GM10248 (cell line): ENCODE measurements at places on chromosomes 11 and 22.
A peak's percentile ranks its signal among the peaks of the same experiment; 100 is the strongest.

DNA sequence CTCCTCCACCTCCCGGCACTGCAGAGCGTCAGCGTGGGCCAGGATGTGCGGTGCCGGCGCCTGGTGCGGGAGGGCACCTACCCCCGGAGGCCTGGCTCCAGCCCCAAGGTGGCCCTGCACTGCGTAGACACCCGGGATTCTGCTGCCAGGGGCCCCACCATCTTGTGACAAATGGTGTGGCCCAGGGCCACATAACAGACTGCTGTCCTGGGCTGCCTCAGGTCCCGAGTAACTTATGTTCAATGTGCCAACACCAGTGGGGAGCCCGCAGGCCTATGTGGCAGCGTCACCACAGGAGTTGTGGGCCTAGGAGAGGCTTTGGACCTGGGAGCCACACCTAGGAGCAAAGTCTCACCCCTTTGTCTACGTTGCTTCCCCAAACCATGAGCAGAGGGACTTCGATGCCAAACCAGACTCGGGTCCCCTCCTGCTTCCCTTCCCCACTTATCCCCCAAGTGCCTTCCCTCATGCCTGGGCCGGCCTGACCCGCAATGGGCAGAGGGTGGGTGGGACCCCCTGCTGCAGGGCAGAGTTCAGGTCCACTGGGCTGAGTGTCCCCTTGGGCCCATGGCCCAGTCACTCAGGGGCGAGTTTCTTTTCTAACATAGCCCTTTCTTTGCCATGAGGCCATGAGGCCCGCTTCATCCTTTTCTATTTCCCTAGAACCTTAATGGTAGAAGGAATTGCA lies 13.5 kb downstream of the TSKU start:
- DNase-seq = peak; percentile 15

DNA sequence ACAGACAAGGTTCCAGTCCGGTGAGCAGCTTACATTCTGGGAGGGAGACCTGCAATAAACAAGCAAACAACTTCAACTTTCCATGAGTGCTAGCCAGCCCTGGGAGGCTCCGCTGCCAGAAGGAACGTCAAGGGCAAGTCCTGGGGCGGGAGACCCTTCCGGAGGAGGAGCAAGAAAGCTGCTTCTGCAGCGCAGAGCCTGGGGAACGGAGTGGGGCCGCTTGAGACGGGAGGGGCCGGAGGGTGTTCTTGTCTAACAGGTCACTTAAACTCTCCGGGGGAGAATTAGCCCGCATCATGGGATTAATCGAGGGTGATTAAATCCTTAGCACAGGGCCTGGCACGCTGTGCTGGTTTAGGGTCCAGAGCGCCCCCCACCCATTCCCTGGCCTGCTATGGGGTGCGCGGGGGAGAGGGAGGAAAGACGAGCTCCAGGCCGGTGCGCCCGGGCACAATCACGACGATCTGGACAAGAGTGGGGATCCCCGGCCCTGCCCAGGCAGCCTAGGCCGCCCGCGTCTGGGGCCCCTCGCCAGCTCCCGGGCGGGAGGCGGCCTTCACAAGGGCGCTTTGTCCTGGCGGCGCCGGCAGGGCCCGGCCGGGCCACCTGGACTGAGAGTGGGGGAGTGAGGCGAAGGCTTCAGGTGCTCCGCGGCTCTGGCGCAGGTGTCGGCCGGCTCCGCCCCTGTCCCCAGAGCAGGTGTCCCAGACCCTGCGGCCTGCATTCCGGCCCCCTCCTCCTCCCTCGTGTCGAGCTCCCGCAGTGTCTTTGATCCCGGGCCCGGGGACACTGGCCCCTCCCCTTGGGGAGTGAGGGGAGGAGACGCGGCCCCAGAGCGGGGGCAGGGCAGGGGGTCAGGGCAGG lies 663 bp upstream of the LARGE2 start:
- no peak for DNase-seq

DNA sequence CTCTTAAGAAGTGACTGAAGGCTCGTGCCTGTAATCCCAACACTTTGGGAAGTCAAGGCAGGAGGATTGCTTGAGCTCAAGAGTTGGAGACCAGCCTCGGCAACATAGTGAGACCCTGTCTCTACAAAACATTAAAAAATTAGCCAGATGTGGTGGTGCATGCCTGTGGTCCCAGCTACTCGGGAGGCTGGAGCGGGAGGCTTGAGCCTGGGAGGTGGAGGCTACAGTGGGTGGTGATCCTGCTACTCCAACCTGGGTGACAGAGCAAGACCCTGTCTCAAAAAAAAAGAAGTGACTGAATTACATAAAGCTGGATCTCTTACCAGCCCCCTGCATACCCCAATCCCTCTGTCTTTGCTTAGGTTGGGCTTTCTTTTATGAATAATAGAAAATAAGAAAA lies 58.1 kb downstream of the C22orf31 start:
- DNase-seq = no peak

GRCh38 chr11:95148406-95148805 lies 58.8 kb downstream of the ENDOD1 start:
- no peak for DNase-seq

DNA sequence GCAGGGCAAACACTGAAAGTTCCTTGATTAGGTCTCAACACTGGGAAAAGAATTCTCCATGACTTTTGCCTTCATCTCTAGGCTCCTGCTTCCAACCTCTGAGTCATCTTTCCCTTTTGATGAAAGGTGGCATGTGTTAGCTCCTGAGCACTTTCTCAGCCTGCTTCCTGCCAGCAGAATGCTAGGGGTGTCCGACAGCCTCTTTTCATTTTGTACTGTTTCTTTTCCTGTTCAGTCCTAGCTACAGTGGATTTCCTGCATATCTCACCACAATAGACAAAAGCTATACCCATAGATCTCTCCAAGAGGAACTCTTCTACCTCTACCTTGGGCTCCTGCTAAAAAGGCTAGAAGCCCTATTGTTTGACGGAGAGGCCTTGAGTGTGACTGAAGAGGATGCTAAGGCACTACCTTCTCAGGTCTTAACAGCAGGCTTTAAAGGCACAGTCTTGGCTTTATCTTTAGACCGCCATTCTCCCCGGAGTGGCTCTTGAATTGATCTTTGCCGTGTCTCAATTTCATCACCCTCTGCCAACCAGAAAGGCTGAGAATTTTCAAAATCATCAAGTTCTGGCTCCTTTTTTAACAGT lies 145.5 kb downstream of the RBFOX2 start:
- no peak for DNase-seq

DNA sequence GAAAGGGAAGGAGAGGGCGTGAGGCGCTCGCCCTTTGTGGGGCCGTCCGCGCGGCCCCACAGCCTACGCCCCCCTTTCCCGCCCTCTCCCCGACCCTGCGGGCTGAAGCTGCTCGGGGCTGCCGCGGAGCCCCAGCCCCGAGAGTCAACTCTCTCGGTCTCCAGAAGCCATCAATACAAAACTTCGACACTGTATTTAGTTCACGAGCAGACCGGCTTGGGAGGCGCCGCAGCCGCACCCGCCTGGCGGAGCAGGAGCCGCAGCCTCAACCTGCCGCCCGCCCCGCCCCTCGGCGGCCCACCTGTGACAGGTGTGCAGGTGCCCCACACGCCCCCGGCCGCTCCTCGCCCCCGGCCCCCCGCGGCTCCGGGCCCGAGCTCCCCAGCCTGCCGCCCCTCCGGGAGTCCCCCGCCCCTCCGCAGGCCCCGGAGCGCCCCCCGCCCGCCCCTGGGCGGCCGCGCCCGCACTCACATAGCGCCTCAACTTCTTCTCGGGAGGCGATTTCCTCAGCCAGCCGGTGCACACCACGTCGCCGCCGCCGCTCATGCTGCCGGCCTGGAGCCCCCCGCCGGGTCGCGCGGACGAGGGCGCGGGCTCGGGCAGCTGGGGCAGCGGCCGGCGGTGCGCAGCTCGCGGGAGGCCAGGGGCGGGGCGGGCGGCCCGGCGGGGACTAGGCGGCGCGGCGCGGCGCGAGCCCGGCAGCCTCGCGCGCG lies at the start of gene GAB2:
Gene GAB2 (minus strand): TSS at position 646 of the 713 bp plus-strand sequence. CDS start 100 bp downstream, at position 546.
- DNase-seq = no peak

GRCh38 chr11:120985718-120986569 lies 38.0 kb upstream of the TBCEL start:
- peak; percentile 30 for DNase-seq

DNA sequence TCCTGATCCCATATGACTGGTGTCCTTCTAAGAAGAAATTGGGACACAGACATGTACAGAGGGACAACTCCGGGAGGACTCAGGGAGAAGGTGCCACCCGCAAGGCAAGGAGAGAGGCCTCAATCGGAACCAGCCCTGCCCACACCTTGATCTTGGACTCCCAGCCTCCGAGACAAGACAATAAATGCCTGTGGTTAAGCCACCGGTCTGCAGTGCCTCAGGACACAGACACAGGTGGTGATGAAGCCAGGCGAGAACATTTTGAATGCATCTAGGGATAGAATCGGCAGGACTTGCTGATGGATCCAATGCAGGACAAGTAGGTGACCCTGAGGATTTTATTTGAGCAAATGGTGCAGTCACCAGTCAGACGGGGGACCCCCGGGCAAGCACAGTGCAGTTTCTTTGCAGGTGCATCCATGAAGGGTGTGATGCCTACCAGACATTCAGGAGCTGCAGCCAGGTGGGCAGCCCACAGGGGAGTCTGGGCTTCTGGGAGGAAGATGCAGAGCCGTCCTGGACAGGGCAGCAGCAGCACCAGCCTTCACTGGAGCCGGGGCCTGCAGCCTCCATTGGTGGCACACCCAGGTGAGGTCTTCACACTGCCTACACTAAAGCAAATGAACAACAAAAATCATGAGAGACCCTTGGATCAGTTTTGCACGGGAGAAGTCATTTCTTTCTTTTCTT lies 20.2 kb upstream of the SEPTIN5 start:
- no peak for DNase-seq

DNA sequence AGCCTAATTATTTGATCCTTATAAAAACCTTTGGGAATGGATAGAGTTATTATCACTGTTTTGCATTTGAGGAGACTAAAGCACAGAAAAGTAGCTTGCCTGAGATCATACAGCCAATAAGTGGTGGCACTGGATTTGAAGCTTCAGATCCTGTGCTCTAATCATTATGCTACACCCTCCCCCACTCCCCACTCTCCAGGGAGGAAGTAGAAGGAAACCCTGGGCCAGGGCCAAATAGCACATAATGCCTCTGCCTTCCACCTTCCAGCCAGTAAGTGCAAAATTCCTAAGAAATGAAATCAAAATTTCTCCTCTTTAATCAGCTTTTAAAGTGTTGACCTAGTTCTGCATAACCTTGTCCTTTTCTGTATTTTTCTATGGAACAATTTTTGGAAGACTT lies 61.6 kb downstream of the SIK2 start:
- no peak for DNase-seq

DNA sequence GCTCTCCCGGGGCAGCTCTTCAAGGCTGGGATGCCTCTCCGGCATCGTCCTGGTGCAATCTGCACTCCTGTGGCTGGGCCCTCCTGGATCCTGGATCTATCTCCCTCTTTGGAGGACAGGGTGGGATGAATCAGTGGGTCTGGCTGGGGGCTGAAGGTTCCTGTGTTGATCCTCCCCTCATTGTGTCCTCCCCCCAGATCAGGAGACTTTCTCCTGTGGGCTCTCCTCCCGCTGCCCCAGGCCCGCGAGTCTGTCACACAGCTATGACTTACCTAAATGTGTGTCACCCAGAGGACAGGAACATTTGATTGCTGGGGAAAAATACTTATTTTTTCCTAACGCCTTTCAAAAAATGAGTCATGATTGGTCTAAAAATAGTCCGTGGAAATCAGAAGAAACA lies 106.8 kb upstream of the NECTIN1 start:
- no peak for DNase-seq

- DNase-seq = no peak
These were observed 1.3 kb downstream of the ESAM start for GRCh38 chr11:124760806-124761205.

DNA sequence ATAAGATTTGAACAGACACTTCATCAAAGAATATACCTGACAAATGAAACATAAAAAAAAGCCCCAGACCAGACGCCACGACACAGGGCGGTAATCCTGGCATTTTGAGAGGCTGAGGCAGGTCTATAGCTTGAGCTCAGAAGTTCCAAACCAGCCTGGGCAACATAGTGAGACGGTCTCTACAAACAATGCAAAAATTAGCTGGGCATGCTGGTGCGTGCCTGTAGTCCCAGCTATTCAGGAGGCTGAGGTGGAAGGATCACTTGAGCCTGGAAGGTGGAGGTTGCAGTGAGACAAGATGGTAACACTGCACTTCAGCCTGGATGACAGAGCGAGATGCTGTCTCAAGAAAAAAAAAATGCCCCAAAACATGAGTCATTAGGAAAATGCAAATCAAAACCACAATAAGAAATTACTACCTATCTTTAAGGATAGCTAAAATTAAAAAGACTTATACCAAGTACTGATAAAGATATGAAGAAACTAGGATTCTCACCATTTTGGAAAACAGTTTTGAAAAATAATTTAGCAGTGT lies 91.7 kb upstream of the GRAMD1B start:
- DNase-seq = no peak

- no peak for DNase-seq
These were observed 6.5 kb upstream of the RASD2 start for GRCh38 chr22:35534091-35534490.

DNA sequence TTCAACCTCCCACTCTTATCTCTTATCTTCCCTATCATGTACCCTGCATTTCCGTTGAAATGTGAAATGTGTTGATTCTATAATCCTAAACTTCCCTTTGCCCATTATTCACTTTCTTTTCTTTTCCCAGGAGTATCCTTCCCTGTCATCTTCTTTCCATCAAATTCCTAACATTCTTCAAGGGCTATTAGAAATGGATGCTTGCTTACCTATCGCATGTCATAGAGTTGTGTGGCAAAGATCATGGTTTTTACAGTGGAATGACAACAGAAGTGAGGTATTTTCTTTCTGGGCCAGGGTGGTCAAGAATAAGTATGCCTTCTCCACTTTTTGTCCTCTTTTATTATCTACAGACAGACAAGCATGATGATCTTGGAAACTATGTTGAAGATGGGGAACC lies 124.4 kb upstream of the SLC5A12 start:
- no peak for DNase-seq

- no peak for DNase-seq
These were observed 35.4 kb downstream of the CHRDL2 start for GRCh38 chr11:74695705-74696280.

DNA sequence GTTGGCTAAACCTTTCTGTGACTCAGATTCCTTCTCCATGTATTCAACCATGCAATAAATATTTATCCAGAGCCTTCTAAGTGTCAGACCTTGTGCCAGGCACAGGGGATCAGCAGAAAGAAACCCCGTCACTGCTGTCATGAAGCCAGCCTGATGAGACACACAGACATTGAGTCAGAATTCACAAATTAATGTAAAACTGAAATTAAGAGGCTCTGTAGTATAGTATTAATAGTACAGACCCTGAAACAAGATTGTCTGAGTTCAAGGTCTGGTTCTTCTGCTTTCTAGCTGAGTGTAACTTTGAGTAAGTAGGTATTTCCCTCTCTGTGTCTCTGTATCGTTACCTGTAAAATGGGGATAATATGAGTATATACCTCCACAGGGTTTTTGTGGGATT lies 46.9 kb downstream of the ME3 start:
- no peak for DNase-seq

DNA sequence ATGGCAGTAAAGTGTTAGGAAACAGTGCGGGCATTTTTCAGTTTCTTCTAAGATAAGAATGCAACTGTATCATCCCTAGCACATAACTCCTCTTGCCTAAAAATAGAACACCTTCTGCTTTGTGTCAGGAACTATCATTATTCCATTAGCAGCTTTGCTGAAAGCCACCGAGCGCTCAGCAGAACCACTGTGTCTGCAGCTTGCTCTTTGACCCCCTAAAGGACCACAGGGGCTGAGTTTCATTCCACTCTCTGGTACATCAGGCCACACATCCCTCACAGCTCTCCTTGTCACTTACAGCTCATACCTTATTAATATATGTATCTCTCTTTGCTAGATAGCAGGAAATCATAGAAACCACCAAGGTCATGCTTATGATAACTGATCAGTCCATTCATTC lies 360.2 kb downstream of the KCNA4 start:
- DNase-seq = no peak

GRCh38 chr11:130514316-130514715 lies 65.9 kb downstream of the ADAMTS15 start:
- no peak for DNase-seq
